Esophagus squamous epithelium (tissue), 5 donors: ENCODE measurements at places on chromosomes 16 and 17.

GRCh38 chr16:89020925-89021595 is 44.1 kb upstream of the CBFA2T3 start:
- DNase-seq: no peak

DNA sequence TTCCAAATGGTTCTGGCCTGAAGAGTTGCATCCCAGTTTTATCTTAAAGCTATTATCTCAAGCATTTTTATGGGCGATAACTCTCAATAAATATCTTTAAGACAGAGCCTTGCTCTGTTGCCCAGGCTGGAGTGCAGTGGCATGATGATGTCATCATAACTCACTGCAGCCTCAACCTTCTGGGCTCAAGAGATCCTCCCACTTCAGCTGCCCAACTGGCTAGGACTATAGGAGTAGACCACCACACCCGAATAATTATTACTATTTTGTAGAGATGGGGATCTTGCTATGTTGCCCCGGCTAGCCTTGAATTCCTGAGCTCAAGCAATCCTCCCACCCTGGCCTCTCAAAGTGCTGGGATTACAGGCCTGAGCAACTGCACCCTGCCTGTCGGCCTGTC is 26.1 kb upstream of the CYTH1 start:
- no peak for DNase-seq

DNA sequence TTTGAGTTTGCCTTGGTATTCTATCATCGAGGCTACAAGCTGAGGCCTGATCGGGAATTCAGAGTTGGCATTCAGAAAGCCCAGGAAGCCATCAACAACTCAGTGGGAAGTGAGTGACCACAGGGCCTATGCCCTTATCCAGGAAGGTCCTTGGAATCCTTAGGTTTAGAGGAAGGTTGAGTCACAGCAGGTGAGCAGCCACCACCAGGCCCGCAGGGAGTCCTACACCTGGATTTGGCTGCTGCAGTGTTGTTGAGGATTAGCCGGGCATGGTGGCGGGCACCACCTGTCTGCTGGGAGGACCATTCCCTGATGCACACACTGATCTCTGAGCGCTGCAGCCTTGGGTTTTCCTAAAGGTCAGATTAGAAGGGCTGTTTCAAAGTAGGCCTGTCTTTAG is 5.2 kb downstream of the ODAD4 start:
- DNase-seq: no peak

- DNase-seq: no peak
These were observed 16.8 kb downstream of the HIC1 start for GRCh38 chr17:2071455-2072281.

DNA sequence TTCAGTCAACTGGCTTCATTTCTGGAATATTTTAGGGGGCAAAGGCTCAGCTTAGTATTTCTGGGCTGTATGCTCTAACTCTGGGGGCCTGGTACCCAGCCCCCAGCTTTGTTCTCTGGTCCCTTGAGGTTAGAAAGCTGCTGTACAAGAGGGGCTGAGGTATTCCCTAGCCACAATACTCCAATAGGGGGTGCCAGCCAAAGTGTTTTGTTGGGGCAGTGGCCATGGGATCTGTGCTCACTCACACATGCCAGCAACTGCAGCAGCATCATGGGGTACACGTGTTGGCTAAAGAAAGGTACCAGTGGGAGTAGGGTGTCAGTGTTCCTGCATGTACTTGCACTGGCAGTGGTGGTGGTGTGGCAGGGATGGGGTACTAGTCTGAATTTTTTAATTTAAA is 257.3 kb downstream of the CA10 start:
- no peak for DNase-seq

GRCh38 chr16:15620611-15621195 is 22.3 kb downstream of the MARF1 start:
- DNase-seq: no peak

- no peak for DNase-seq
These were observed 19.8 kb downstream of the CPD start for GRCh38 chr17:30398328-30399041.

GRCh38 chr16:49644145-49644463 is 211.8 kb downstream of the ZNF423 start:
- no peak for DNase-seq

DNA sequence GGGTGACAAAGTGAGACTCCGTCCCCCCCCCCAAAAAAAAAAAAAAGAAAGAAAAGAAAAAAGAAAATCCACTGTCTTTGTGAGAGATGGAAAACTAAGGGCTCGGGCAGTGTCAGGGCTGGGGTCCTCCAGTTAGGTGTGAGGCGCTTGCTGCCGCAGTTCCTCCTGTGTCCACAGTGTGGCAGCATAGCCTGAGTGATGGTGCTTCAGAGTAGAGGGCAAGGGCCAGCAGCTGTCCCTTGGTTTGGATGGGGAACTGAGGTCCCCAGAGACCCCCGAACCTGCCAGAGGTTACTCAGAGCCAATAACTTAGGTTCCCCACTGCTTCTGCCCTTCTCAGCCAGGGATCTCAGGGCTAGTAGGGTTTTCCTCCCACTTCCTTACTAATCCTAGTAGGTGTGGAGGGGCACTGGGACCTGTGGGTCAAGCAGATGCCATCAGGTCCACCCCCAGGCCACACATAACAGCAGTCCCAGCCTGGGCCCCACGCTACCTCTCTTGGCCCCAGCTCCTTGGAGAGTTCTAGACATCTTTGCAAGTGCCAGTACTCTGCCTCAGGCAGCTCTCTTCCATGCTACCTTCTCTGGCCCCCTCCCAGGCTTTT is 7.9 kb upstream of the LLGL1 start:
- DNase-seq: no peak

- no peak for DNase-seq
These were observed 15.3 kb downstream of the FOXN1 start for GRCh38 chr17:28521311-28522085.
